ENCODE measurements at places on chromosomes 4 and X. TPM values are rescaled to one million over a fixed set of nuclear protein-coding genes. Genes with fewer than 3 reads are reported as not detected.

DNA sequence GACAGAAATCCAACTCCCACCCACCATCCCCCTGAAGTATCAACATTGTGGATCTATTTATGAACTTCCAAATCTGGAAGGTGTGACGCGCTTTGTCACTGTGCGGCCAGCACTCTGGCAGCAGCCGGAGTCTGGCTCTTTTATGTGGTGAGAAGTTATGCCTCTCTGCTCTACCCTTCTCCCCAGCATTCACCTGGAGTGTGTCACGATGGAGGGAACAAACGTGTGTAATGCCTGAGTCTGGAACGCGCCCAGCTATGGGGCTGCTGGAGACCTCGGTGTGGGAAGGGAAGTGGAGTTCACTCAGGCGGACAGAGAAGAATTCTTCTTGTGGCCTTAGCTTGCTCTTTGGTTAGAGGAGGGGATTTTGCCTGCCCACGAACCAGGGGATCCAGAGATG is 222.1 kb upstream of the RPL34 start:
- no peak for DNase-seq

FRG2 gene
- not detected for total RNA-seq

LRIT3 gene
- not detected for total RNA-seq

DNA sequence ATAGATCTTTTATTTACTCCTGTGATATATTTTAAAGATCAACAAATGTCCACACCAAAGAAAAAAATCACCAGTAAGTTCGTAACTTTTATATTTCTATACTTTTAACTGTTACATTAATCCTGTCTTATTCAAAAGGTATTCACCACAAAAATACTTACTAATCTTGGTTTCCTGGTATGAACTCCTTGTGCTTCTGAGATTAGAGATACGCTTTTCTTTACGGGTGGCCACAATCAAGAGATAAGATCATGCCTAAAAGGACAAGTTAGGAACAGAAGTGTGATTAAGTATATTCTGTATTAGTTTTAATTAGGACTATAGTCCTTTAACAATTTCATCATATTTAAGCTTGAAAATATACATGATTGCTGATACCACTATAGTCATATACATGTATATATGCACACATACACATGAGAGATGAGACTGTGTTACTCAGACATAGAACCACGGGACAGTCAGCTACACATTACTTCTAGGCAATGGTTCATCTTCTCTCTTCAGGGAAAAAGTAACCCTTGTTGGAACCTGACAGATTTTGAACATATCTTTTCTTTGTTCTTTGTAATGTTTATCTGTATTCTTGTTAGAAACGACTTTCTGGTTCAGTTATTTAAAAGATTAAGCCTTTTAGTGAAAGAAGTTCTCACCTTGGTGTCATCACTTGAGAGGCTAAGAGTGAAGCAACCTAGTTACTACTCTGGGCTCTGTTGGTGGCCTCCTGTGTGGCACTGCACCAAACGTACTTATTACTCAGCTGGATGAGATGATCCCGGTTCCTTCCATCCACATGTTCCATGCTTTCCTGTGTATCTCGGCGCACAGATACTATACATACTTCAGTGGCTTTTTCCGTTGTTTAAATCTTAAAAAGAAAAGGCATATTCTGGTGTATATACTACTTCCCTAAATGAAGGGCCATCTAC is 146.1 kb downstream of the CBR4 start:
- no peak for DNase-seq

DNA sequence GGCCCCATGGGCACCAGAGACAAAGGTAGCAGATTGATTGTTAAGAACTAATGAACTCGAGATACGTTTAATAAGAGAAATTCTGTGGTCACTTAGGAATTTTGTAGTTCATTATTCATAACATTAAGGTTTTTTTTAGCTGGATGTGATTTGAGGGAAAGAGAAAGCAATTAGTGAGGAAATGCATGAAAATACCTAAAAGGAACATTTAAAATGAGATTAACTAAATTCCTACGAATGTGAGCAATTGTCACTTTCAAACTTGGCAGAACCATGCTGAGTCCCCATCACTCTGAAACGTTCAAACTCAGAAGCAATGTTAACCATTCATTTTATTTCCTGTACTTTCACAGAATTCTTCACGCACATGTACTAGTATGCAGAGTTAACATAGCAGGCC is 5.9 kb downstream of the PRMT9 start:
- no peak for DNase-seq

- no peak for DNase-seq
Measured at GRCh38 chrX:97290199-97290598, 406.5 kb downstream of the RPA4 start.

GRCh38 chr4:184821242-184821641 is 4.5 kb downstream of the ACSL1 start:
- no peak for DNase-seq

- no peak for DNase-seq
Measured at GRCh38 chr4:186023975-186024374, 45.0 kb upstream of the TLR3 start.

DNA sequence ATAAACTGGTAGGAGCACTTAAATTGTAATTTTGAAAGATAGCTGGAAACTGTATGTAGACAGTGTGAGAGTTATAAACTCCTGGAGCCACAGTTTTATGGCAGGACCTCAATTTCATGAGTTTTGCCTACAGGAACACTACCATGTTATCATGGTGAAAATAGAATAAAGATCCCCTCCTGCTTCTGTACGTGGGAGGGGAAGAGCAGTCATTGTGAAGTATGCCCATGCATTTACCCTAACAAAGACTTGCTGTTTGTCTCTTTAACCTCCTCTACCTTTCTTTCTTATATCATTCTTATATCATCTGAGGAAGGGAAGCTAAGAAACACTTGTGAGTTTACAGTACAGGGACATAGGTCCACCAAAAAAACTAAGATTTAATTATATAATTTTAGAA is 327.0 kb downstream of the PCDH10 start:
- no peak for DNase-seq

GRCh38 chrX:150156615-150157014 is 206.5 kb upstream of the MAMLD1 start:
- DNase-seq, result no peak

- no peak for DNase-seq
Measured at GRCh38 chr4:85905761-85906160, 430.8 kb downstream of the ARHGAP24 start.

DNA sequence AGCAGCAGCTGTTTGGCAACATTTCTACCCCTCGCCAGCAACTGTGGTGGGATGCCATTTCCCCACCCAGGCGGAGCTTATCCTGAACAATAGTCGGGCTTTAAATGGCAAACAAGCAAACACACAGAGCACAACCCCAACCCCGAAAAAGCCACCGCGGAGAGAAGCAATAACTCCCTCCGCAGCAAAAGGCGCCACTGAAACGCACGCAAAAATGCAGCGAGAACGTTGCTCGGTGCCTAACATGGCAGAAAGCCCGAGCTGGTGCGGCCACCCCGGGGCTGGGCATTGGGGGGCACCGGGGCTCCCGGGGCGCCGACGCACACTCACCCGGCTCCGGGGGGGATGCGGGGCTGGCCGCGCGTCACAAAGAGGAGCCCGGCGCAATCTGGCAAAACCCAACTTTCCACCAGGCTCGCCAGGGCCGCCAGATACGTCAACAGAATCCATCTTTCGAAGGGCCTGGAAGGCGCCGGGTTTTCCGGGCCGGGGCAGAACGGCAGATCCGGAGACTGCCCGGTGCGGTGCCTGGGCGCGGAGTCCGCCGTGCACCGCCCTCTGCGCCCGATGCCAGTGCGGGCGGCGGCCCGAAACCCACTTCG is 818 bp downstream of the RAI2 start:
- no peak for DNase-seq

DNA sequence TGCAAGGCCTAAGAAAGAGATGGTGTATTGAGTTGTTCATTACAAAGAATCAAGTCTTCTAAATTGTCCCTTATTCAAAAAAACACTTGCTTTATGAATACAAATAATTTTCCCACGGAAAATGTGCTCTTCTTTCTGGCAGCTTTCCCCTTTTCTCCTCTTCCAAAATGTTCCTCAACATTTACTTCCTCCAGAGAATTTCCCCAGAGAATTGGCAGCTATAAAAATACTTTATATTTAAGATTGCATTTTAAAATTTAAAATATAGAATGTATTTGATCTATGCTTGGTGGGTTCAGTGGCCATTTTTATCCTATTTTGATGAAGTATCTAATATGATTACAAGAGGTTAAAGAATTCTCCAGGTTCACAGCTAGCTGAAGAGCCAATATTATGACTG is 521.0 kb downstream of the IQCM start:
- DNase-seq, result no peak

DNA sequence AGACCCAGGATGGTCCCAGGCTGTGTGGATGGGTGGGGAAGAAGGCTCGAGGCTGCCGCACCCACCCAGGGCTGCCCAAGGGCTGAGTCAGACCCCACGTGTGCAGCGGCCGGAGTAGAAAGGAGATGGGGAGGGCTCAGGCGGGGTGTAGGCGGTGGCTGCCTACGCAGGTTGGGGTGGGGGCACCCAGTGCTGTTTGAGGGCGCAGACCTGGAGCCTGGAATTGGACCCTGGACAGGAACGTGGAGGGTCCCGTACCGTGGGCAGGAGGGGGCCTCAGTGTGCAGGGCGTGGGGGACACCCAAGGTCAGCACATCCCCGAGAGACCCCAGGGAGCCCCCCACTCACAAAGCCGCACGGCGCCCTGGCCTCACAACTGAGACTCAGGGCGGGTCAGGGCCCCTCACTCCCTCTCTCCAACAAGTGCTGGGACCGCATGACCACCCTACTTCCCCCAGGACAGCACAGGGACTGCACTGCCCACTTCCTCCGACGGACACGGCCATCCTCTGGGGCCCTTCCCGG is 79.9 kb downstream of the FAM53A start:
- no peak for DNase-seq

UNC5C gene
- 0.02 TPM for total RNA-seq

GRCh38 chr4:2691952-2692435 is 64.1 kb downstream of the TNIP2 start:
- DNase-seq, result no peak

GAGE12H gene
- not detected for total RNA-seq
